ENCODE measurements at places on chromosomes 4 and X. TPM values are rescaled to one million over a fixed set of nuclear protein-coding genes. Genes with fewer than 3 reads are reported as not detected.

Gene CXCL8
- 3.5 TPM for total RNA-seq

DNA sequence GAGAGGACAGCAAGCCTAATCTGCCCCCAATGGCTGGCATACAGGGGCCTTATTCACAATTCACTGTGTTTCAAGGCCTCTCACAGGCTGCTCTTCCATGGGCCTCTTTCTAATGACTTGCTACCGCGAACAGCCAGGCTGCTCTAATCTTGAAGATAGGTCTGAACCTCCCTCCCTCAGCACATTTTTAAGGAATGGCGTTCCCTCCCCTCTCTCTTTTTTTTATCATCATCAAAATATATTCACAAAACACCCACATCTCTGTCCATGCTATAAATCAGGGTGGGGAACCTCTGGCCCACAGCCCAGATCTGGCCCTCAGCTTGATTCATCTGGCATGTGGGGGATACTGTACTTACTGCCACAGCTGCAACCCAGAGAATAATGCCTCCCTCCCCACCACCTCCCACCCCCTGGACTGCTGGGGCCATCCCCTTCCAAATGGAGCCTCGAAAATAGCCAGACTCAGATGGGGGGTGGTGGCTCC is 76.2 kb upstream of the PLAC1 start:
- no peak for DNase-seq

- DNase-seq = peak; percentile 36
Measured at GRCh38 chr4:8585186-8585585, 5.0 kb downstream of the GPR78 start.

DNA sequence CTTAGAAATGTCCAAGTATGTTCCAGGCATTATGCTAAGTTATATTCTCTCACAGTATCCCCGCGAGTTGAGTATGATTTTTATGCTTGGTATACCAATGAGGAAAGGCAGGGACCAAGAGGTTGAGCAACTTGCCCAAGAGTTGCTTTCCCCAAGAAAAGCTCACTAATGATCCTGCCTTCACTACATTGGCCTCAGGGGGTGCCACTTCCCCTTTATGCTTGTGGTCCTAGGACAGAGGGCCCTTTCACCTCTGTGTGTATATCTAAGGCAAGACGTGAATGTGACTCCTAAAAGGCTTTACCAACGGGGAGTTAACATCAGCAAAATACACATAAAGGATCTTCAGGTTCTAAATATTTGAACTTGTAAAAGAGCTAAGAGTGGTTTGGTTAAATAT is 164.4 kb upstream of the CPEB2 start:
- DNase-seq = no peak
